ENCODE measurements at places on chromosomes 5 and 9.

DNA sequence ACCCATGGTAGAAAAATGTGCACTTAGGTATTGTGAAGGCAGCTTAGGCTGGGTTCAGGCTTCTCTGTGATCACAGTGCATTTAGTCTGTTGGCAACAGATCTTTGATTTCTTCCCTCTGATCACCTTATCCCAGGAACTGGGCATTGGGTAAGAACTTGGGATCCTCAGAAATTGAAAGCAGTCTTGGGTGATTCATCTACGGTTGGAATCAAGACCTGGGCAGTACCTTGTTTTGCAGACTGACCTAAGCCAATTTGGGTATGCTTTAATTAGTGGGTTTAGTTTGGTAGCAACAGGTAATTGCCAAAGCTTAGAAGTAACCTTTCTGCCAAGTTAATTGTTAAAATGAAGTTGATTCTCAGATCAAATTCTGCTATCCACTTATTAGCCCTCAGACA lies 17.8 kb downstream of the ENTREP1 start:
- DNase-seq = no peak

DNA sequence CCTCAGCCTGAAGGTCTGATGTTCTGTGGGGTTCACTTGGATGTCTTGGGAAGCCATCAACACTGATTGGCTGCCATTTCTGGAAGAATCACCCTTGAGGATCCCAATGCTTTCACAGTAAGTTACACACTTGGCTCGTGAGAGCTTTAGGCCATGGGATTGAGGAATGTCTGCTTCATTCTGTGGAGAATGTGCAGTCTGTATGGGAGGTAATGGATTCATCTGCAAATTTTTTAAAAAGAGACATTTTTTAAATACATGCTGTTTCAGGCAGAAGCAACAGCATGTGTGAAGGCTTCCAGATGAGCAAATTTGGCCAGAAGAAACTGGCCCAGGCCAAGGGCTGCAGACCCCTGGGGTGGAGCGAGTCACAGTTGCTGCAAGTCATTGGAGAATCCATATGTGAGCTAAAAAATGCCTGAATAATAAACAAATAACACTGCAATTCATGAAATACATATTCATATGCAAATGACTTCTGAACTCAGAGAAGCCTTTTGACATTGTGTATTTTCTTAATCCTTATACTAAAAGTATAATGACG lies 146.3 kb upstream of the RASEF start:
- no peak for DNase-seq

- no peak for DNase-seq
Measured at GRCh38 chr5:24272741-24273140, 372.0 kb downstream of the CDH10 start.

- DNase-seq = no peak
Measured at GRCh38 chr5:107968998-107969397, 298.3 kb upstream of the EFNA5 start.

DNA sequence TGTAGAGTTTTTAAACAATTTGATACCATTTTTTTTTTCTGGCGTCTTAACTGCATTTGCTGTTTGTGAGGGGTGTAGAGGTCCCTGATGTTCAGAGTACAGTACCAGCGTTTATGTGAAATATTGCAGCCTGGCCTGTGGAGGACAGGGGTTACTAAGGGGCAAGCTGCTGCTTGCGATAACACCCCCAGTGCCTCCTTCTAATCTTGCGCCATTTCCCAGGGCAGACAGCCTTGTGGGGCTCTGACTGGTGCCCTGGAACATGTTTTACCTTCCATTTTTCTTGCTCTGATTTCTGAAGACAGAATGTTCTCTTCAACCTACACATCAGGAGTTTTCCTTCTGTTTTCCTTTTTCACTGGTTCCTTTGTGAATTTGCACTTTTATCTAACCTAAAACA lies 142.9 kb downstream of the DOCK8 start:
- no peak for DNase-seq

GRCh38 chr5:31993165-31993961 lies 180.8 kb downstream of the GOLPH3 start:
- DNase-seq = no peak

- no peak for DNase-seq
Measured at GRCh38 chr5:143261748-143262392, 141.6 kb downstream of the NR3C1 start.
